Spinal cord (tissue), 10 donors: ENCODE measurements at places on chromosomes 11 and 22. TPM values are rescaled to one million over a fixed set of nuclear protein-coding genes. Genes with fewer than 3 reads are reported as not detected.

CABP4 gene
- polyA plus RNA-seq, result 0.53 TPM

DNA sequence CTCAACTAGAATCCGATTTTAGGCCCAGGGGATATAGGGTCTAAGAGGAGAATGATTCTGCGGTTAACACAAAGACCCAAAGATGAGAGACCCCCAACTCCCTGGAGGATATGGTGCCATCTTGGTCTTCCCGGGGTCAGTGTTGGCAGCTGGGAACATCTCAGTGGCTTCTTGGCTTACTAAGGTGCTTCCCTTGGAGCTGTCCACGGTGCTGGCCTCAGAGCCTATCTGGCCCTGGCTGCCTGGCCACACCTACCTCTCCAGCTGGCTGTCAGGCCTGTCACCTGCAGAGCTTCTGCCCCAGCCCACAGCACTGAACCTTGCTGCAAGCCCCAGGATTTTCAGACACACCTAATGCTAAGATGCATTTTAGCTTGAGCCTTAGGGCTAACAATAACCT, 70.7 kb upstream of the THY1 start:
- no peak for DNase-seq

DNA sequence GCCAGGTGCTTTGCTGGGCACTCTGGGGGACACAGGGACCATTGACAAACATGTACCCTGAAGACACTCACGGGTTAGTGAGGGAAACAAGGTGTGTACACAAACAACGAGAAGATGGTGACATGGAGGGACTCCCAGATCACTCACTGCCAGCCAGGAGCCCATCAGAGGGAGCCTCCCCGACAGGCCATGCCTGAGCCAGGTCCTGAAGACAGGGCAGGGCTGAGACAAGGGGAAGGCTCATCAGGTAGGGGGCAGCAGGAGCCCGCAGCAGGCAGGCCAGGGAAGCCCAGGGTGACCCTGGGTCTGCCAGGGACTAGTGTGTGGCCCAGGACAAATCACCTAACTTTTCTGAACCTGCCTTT, 127.9 kb downstream of the BUD13 start:
- no peak for DNase-seq

OR52I2 gene
- not detected for polyA plus RNA-seq

DNA sequence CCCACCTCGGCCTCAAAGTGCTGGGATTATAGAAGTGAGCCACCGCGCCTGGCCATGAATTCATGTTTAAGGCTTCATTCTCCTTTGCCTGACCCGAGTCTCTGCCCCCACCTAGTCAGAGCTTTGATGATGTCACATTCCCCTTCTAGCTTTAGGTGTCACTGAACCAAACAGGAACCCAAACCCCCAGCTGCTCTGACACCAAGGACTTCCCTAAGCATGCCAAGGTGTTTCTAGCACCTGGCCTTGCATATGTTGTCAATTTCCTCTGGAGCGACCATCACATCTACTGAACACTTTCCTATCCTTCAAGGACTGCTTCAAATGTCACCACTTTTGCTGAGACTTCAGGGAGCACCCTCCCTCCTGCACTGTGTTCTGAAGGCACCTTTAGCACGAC, 2.3 kb downstream of the F2 start:
- no peak for DNase-seq

- no peak for DNase-seq
These were observed 367.1 kb upstream of the PDGFD start for GRCh38 chr11:104531075-104531474.

- no peak for DNase-seq
These were observed 3.7 kb upstream of the SIK2 start for GRCh38 chr11:111598559-111598958.

NPAS4 gene
- 0.44 TPM for polyA plus RNA-seq

- no peak for DNase-seq
These were observed at the start of gene NR1H3 for GRCh38 chr11:47257517-47258316. Gene NR1H3, plus strand, starts transcription at chr11:47257996. Its CDS starts 1,221 bp downstream, at chr11:47259217.

SMIM35 gene
- not detected for polyA plus RNA-seq

DNA sequence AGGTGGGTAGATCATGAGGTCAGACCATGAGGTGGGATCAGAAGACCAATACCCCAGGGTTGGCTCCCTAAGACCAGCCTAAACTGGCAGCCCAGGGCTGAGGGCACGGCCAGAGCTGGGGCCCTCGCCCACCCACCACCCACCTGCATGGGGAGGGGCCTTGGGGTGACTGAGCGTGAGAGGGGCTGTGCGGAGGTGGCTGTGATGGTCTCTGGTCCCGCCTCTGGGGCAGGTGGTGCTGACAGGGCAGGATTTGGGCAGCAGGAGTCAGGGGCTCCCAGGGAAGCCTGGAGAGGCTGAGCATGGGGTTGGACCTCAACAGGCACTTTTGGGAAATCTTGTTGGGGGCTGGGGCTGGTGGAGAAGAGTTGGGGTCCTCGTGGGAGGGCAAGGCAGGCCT, 39.8 kb upstream of the MUC5AC start:
- no peak for DNase-seq

- DNase-seq, result no peak
These were observed 234.3 kb downstream of the JRKL start for GRCh38 chr11:96624126-96624525.

- no peak for DNase-seq
These were observed 144.1 kb downstream of the ARHGAP42 start for GRCh38 chr11:100830978-100831732.

DNA sequence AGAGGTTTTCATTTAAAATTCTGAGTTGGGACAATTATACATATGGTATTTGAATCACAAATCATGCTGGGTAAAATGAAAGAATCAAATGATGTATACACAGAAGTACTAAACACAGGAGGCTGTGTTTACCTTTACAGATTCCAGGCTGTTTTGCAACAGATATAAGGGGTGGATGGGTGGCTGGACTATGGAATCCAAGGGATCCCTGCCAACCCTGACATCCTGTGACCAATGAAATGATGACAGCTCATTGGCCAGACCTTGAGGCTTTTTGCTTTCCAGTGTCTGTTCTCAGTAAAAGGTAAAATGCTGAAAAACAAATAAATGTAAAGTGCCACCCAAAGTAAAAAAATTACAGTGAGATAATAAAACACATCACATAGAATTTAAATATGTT, 3.3 kb upstream of the DDI1 start:
- DNase-seq, result no peak

PANX3 gene
- polyA plus RNA-seq, result not detected

DNA sequence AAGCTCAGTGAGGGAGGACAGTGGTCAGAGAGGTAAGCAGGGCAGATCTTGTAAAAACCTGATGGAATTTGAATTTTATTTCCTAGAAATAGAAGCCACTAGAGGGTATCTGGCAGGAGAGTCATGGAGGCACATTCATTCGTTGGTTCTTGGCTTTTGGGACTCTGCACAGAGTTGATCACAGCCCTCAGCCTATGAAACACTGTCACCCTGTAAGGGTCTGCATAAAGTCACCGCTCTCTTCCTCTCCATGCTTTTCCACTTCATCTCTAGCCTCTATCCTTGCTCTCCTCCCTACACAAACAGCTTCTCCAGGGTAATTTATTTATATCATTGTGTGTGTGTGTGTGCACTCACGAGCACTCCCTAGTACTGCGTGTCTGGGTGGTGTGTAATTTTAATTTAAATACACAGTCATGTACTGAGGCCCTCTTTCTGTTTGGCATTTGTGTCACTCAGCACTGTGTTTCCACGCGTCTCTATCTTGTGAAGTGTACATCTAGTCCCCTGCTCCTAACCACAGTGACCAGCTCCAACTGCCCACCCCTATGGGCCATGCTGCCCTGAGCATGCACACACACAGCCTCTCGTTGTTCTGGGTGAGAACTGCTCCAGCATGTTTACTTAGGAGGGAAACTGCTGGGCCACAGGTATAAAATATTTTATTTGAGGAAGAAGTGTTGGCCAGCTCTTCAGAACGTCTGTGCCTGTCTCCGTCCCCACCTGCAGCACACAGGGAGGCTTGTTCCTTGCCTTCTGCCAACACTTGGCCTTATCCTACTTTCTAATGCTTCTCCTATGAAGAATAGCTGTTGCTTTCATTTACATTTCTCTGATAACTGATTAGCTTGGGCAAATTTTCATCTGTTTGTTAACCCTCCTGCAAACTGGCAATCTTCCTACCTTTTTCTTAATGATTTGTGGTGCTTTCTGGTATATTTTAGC, 4.5 kb downstream of the KCNQ1OT1 start:
- DNase-seq, result no peak

DNA sequence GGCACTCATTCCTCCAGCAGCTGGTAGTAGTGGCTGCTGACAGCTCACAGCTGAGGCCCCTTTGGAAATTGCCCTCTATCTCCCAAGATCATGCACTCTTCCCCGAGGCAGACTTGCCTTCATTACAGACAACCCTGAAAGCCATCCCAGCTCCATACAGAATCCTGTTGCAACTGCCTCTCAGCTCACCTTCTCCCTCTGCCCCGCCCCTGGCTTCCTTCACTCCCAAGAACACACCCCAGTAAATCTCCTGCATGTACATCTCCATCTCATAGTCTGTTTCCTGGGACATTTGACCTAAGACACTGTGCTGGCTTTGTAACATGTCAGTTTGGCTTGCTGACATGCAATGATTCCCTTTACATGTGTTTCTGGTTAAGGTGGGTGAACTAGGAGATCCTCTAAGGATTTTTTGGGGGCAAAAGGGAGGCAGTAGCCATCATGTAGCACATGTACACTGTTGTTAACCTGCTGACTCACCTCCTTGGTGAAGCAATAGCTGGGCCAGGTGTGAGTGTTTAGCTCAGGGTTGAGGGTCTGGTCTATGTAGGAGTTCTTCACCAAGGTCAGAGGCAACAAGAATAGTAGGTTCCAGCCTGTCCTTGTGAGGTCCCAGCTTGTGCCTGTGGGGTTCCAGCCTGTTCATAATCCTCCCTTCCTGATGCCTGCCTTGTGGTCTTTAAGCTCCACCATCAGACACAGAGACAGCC, 179.6 kb downstream of the CSNK2A3 start:
- DNase-seq, result no peak

DNA sequence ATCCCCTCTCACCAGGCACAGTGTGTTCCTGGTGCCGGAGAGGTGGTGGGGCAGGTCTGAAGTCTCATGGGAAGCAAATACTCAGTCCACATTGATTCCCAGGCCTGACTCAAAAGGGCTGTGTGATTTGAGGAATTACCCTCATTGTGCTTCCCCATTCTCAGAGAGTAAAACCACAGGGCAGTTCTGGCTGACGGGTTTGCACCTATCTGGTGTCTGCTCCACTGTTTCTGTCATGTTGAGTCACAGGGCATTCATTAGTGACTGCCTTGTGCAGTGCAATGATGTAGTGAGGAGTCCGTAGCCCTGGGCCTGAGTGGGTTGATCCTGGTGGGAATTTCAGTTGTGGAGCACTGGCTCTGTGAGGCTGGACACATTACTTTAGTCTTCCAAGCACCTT, 85.2 kb upstream of the ARHGAP20 start:
- DNase-seq, result no peak

- no peak for DNase-seq
These were observed 121.9 kb upstream of the OR9Q1 start for GRCh38 chr11:57901756-57902155.

DNA sequence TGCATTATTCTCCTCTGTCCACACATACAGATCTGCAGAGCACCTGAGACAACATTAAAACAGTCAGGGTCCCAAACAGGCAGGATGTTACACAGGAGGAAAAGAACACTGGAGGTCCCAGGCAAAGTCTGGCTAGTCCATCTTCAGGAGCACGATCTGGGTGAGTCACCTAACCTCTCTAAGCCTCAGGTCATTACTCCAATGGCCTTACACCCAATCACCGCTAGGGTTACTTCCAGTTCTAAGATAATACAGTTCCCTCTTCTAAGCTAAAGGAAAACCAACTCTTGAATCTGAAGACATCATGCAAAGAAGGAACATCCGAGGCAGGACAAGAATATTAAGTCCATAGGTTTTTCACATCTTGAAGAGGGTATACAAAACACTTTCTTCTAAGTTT, 24.5 kb downstream of the ASCC2 start:
- no peak for DNase-seq

DNA sequence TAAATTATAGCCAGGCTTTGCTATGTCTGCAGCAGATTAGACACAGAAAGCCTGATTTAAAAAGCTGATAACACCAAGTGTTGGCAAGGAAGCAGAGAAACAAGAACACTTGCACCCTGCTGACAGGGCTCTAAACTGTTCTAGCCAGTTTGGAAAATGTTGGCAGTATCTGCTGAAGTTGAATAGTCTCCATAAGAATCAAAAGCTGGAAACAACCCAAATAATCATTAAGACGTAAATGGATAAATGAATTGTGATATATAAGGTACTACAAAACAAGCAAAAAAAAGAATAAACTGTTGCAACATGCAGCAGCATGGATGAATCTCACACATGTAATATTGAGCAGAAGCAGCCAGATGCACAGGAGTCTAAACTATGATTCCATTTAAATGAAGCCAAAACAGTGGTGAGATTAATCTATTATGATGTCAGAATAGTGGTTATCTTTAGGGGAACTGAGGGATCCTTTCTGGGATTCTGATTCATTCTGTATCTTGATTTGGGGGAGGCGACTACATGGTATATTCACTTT, 40.4 kb upstream of the ADORA2A start:
- DNase-seq, result no peak

DNA sequence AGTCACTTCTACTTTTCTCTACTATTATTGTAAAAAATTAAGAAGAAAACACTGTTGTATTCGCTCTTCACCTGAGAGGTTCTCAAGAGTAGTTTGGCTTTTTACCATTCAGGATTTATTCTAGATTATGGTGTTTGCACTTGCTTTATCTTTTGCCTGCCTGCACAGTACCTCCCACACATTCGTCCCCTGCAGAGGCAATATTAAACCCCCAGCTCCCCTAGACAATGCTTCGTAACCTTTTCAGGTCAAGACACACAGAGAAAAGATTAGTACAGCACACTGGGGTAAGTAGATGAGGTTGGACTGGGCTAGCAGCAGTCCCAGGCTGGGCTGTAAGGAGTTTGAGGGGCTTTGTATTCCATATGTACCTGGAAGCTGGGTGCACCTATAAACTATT, 62.4 kb downstream of the TNRC6B start:
- DNase-seq, result no peak

- DNase-seq, result no peak
These were observed 40.9 kb upstream of the OR9Q1 start for GRCh38 chr11:57982776-57983175.

HOATZ gene
- polyA plus RNA-seq, result 7.6 TPM

- DNase-seq, result no peak
These were observed 14.7 kb upstream of the SORL1-AS1 start for GRCh38 chr11:121467471-121467870.

DNA sequence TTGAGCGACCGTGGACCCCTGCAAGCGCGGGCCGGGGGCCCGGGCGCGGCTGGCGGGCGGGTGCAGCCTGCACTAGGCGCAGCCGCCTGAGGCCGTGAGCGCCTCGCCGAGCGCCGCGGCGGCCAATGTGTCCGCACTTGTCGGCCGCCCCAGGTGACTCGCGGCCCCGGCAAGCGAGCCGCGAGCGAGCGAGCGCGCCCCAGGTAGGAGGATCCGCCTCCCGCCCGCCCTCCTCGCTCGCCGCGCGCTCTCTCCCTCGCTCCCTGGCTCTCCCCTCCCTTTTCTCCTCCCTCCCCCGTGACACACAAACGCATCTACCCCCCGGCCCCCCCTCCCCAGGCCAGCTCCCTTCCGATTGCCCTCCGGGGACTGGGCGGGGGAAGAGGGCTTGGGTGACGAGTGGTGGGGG, at the start of gene WNT7B:
Gene WNT7B (minus strand): TSS at position 160 of the 409 bp plus-strand sequence. CDS start 408 bp downstream, outside the sequence.
- DNase-seq, result no peak
